Myometrial cell (primary cell): ENCODE measurements at places on chromosomes 7 and 10. TPM values are rescaled to one million over a fixed set of nuclear protein-coding genes. Genes with fewer than 3 reads are reported as not detected.

The GIMAP1 gene
- total RNA-seq = not detected in 2 replicates

The INA gene
- 1.2 and 1.7 TPM in 2 replicates for total RNA-seq

The CPXM2 gene
- not detected in 2 replicates for total RNA-seq

The CYP26C1 gene
- not detected in 2 replicates for total RNA-seq

The ERVW-1 gene
- not detected in 2 replicates for total RNA-seq

The ADGRA1 gene
- not detected in 2 replicates for total RNA-seq

The FRMD4A gene
- total RNA-seq = 30.6 and 31.0 TPM in 2 replicates

The CHN2 gene
- total RNA-seq = 2.6 TPM in 1 of 2 replicates, not detected in the other

The ACSM6 gene
- not detected in 2 replicates for total RNA-seq

The PILRA gene
- total RNA-seq = not detected in 2 replicates

The GPR85 gene
- 3.4 and 4.6 TPM in 2 replicates for total RNA-seq

The CTNNA3 gene
- not detected in 2 replicates for total RNA-seq

The GFRA1 gene
- total RNA-seq = under 0.01 and 0.18 TPM in 2 replicates

The SRRM3 gene
- 4.6 and 5.0 TPM in 2 replicates for total RNA-seq

The ASB4 gene
- not detected in 2 replicates for total RNA-seq

The ANKRD2 gene
- 0.29 TPM in 1 of 2 replicates, not detected in the other for total RNA-seq

The CALML3 gene
- not detected in 2 replicates for total RNA-seq

The TUBB8 gene
- not detected in 2 replicates for total RNA-seq

The FAM131B gene
- total RNA-seq = 0.53 and 1.2 TPM in 2 replicates

The TAS2R3 gene
- total RNA-seq = not detected in 2 replicates

The SPDYE3 gene
- total RNA-seq = not detected in 2 replicates

The GPER1 gene
- 3.2 and 4.3 TPM in 2 replicates for total RNA-seq

The SPDYE5 gene
- total RNA-seq = not detected in 2 replicates

The RRP12 gene
- 24.3 and 31.4 TPM in 2 replicates for total RNA-seq

The CNTNAP2 gene
- total RNA-seq = 0.58 TPM in 1 of 2 replicates, not detected in the other

The FAM24B gene
- 4.0 and 7.4 TPM in 2 replicates for total RNA-seq

The MTPN gene
- 136 and 157 TPM in 2 replicates for total RNA-seq

The ALOX5 gene
- total RNA-seq = not detected in 2 replicates

The AKR1C4 gene
- total RNA-seq = not detected in 2 replicates

The ZNF488 gene
- total RNA-seq = 0.29 TPM in 1 of 2 replicates, not detected in the other

The CALCR gene
- not detected in 2 replicates for total RNA-seq

The OR2A1 gene
- total RNA-seq = not detected in 2 replicates

The LIPM gene
- not detected in 2 replicates for total RNA-seq

The CCDC146 gene
- total RNA-seq = under 0.01 and 3.7 TPM in 2 replicates

The ZNF804B gene
- total RNA-seq = not detected in 2 replicates

The WIPF3 gene
- total RNA-seq = not detected in 2 replicates

The COPS6 gene
- 159 and 183 TPM in 2 replicates for total RNA-seq

The FAM180A gene
- total RNA-seq = 1.7 and 5.1 TPM in 2 replicates

The GJD4 gene
- not detected in 2 replicates for total RNA-seq

The RHOBTB1 gene
- total RNA-seq = 7.5 and 10.3 TPM in 2 replicates

The CDK1 gene
- total RNA-seq = 51.2 and 52.5 TPM in 2 replicates

The PFKP gene
- total RNA-seq = 137 and 138 TPM in 2 replicates

The DKK1 gene
- total RNA-seq = 255 and 267 TPM in 2 replicates

The THSD7A gene
- 0.71 and 0.86 TPM in 2 replicates for total RNA-seq

The MAPK8 gene
- total RNA-seq = 46.4 and 56.9 TPM in 2 replicates

The ATP5F1C gene
- total RNA-seq = 396 and 416 TPM in 2 replicates

The TRIM50 gene
- not detected in 2 replicates for total RNA-seq

The RARRES2 gene
- 0.86 and 4.8 TPM in 2 replicates for total RNA-seq

The SPOCK2 gene
- total RNA-seq = under 0.01 TPM in 1 of 2 replicates, not detected in the other

The RTKN2 gene
- total RNA-seq = 0.71 and 0.86 TPM in 2 replicates

The AKR1B15 gene
- not detected in 2 replicates for total RNA-seq

The OR9A2 gene
- total RNA-seq = not detected in 2 replicates
